ENCODE measurements at places on chromosomes 2 and 18. TPM values are rescaled to one million over a fixed set of nuclear protein-coding genes. Genes with fewer than 3 reads are reported as not detected.

ARHGEF4 gene
- total RNA-seq: 22.1 TPM

TIMM21 gene
- total RNA-seq: 43.8 TPM

PIEZO2 gene
- total RNA-seq: 17.0 TPM

PSMA8 gene
- total RNA-seq: not detected

FOSL2 gene
- total RNA-seq: 2.9 TPM

EML6 gene
- 8.1 TPM for total RNA-seq

TSPYL6 gene
- total RNA-seq: not detected

- DNase-seq: no peak
Measured at GRCh38 chr2:191041418-191042161, 27.6 kb upstream of the STAT1 start.

DNA sequence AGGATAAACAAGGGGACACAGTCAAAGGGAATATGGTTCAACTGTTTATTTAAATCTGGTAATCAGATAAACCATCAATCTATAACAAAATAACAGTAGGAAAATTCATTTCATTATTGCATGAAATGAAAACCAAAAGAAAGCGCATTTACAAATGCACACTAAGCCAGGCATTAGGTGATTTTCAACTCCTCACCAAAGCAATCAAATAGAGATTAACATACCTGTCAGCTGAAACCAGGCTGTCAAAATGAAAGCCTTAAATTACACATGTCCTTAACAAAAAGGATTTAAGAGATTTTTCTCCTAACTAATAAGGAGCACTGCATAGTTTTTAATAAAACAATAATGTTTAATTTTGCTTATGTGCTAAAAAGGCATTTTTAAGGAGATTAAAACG, 23.0 kb downstream of the STK39 start:
- DNase-seq: no peak

DNA sequence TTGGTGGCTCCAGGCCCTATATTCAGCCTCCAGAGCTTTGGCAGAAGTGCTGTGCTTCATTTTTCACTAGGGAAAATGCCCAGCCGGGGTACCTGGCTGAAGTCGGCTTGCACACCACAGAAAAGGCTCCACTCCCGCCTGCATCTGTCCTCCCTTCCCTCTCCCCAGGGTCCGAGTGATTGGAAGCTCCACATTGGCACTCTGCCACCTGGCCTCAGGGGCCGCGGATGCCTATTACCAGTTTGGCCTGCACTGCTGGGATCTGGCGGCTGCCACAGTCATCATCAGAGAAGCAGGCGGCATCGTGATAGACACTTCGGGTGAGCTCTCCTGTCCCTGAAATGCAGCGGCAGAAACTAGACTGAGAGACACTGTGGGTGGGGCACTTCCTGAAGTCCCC, 47.4 kb downstream of the IMPA2 start:
- no peak for DNase-seq

- DNase-seq: peak; percentile 2
Measured at GRCh38 chr2:113818382-113818951, 62.0 kb upstream of the SLC35F5 start.

GRCh38 chr2:44706681-44707553, 234.6 kb upstream of the SIX3 start:
- DNase-seq: no peak

DNA sequence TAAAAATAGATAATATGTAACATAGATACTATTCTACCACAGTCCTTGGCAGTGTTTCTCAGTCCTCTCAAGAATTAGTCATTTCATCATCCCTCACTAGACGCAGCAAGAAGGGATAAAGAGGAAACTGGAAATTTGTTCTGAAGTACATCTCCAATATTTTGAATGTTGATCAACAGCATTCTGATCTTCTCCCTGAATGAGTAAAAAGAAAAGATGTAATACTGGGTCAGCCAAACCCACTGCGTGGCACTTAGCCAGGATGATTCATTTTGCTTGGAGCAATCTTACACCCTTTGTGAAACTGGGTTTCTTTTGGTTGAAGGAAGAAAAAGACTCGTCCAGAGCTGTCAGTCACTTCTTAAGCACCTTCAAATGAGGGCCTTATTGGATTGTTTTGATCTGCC, 54.1 kb downstream of the TAF1B start:
- no peak for DNase-seq

Measured in neural crest cell (in vitro differentiated cells).